Activated T-cell treated with anti-CD3 and anti-CD28 coated beads, Interleukin-2, amount 50 U/mL, for 72 hours (primary cell): ENCODE measurements at places on chromosomes 7 and 10. TPM values are rescaled to one million over a fixed set of nuclear protein-coding genes. Genes with fewer than 3 reads are reported as not detected.

GRCh38 chr7:117476557-117477215, 3.1 kb upstream of the CFTR start:
- no peak for DNase-seq

GRCh38 chr10:32004161-32004591, 52.0 kb downstream of the KIF5B start:
- no peak for DNase-seq

GRCh38 chr7:26374647-26375373, 83.1 kb downstream of the SNX10 start:
- no peak for DNase-seq

DNA sequence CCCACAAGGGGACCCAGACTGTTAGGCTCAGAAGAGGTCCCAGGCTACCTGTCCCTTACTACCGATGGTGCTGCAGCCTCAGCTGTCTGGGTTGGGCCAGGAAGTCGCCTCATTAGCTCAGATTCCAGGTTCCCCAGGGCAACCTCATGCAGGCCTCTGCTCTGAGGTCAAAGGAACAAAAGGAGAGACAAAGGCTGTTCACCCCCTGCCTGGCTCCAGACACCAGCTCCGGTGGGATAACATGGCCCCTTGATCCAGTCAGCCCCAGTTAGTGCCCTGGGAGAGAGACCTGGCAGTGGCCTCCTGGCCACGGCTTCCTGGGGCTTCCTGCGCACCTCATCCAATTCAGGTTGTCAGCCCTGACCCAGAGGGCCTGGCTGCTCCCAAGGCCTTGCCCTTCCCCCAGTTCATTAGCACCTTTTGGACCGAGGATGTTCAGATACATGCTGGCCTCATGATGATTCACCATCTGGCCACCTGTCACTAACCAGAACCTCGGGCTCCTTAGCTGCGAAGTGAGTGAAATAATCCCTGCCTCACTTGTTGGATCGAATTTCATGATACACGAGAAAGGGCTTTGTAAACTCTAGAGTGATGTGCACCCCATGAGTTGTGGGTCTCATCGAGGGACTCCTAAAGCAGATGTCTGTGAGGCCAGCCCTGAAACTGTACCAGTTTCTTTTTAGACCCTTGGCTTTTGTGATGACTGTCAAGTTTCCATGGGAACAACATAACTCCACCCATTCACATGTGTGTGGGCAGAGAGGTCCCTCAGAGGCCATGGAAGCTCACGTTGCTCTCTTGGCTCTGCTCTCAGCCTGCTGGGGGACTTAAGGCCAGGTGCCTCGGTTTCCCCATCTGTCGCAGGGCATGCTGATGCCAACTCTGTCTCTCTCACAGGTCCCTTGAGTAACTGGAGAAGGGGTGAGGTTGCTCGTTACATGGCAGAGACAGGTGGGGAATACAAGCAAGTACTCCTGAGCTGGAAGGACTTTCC, 79.5 kb upstream of the PCBD1 start:
- DNase-seq: peak; percentile 4

GRCh38 chr10:112834751-112835181, 115.3 kb upstream of the TCF7L2 start:
- no peak for DNase-seq

DNA sequence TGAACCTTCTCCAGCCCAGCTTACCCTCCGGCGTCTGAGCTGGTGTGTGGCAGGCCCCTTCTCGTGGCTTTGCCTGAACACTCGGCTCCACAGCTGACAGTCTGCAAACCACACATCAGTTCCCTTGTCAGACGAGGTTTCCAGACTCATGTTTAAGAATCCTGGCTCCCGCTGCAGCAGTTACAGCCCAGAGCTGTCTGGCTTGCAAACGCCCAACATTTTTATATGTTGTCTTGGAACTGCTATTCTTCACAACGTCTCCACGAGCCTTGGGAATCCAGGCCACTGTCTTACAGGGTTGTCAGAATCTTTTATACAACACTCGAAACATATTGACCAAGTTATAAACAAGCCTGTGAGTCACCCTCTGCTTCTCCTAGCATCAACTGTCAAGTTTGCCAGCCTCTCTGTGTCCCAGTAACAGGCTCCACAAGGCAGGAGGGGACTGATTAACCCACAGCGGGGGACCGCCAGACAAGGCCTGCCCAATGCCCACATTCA, 68.1 kb downstream of the TNS3 start:
- no peak for DNase-seq

DNA sequence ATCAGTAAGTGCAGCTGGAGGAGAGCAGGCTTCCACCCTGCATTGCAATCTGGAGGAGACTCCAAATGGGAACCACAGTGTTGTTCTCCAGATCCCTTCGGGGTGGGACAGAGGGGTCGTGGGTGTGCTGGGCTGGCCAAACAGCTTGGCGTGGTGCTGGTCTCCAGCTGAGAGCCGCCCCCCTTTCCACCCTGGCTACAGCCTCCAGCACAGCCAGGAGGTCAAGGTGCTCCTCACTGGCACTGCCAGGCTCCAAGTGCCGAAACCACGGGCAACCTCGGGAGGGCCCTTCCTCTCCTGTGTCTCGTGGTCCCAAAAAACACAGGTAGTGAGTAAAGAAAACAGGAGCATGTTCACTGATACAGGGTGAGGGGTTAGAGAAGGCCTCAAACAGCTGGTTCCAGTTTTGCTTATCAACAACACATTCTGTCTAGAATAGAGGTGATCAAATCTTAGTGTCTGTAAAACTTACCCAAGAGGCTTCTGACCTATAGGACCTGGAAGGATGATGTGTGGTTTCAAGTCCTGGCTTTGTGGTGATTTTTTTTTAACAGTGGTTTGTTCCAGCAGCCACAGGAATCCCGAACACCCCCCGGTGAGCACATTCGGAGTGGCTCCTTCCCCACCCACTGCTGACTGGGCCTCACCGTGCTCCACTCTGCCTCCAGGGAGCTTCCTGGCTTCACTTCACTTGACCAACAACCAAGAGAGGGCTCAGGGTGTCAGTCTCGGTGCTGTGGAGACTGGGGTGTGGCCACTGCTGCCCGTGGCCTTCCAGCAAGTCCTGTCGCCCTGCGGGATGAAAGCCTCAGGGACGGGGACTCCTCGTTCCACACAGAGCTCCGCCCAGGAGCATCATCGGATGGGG, 31.2 kb upstream of the EN2 start:
- DNase-seq: no peak

GRCh38 chr10:100656454-100656853, 88.9 kb upstream of the PAX2 start:
- DNase-seq: peak; percentile 36

DNA sequence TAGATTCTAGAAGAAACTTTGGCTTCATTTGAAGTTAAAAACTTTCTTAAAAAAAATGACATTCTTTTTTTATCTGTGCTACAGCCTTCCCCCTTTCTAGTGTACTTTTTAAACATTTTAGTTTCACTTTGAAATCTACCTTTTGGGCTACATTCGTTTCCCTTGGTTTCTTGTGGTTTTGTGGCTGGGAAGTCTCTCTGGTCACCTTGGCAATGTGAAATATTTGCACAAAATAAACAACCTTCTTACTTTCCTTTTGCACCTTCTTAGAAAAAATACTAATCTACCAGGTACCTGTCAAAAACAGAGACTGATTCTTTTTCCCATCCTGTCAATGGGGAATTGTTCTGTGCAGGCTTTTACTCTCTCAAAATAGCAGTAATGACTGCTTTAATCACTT, 350.2 kb downstream of the GATA3 start:
- peak; percentile 37 for DNase-seq

- no peak for DNase-seq
Observed at GRCh38 chr10:7359356-7359755, 51.5 kb downstream of the SFMBT2 start.

DNA sequence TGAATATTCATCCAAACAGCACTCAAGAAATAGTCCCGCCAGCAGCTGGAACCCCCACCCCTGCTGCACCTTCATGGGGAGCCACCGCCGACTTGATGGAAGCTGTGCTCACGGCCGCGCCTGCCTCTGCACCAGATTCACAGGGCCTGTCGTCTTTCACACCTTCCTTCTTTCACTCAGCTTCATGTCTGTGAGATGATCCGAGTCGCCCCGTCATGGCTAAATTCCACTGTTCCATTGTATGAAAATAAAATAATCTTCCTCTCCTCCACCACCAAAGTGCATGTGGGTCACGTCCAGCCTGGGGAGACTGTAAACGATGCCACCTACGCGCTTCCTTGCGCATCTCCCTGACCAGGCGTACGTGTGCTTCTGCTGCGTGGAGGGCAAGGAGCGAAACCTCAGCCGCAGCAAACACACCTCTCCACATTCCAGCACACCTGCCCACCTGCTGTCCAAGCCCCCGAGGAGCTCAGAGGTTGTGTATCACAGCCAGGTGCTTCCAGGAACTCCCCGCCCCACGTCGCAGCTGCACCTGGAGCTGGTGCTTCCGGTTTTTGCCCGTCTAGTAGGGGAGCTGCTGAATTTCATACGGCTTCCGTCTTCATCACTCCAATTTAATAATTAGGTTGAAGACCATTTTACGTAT, 137.0 kb downstream of the PTPRN2 start:
- DNase-seq: no peak

DNA sequence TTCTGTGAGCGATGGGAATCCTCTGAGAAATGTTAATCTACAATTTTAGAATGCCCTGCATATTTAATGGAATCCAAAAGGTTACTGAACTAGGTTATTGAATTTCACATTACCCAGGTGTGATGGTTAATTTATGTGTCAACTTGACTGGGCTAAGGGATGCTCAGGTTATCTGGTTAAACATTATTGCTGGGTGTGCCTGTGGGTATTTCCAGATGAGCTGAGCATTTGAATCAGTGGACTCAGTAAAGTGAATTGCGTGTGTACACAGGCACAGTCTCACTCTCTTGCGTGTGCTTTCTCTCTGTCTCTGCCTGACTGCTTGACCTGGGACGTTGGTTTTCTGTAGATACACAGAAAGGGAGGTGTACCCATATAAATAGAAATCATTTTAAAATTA, 21.7 kb downstream of the RNF32 start:
- no peak for DNase-seq

GRCh38 chr7:122767339-122767738, 64.6 kb upstream of the RNF148 start:
- no peak for DNase-seq

DNA sequence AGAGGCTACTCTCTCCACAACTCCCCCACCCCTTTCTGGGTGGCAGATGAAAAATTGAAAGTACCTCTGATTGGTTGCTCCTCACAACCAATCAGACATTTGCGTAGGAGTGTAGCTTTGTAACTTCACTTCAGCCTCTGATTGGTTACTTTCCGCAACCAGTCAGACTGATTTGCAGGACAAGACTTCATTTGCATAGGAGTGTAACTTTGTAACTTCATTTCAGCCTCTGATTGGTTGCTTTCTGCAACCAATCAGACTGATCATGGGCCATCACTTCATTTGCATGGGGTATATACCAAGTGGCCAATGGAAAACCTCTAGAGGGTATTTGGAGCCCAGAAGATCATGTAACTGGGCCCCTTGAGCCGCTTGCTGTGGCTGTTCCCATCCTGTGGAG, 25.6 kb downstream of the CDNF start:
- DNase-seq: no peak

DNA sequence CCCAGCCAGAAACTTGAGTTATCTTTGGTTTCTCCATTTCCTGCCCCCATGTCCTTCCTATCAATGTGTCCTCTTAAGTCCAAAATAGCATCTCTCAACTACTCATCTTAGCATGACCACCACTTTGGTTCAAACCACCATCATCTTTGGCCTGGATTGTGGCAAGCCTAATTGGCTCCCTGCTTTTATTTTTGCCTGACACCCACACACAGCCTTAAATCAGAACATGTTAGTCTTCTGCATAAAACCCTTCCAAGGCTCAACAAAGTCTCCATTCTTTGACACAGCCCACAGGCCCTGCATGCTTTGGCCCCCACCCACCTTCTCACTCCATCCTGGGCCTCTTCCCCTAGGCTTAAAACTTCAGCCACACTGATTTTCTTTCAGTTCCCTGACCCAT, 2.0 kb upstream of the TSPAN14 start:
- DNase-seq: no peak

- DNase-seq: no peak
Observed at GRCh38 chr10:126087796-126088505, 191.6 kb downstream of the FANK1 start.

GRCh38 chr7:45863715-45864114, 9.2 kb downstream of the CCDC201 start:
- DNase-seq: no peak

GRCh38 chr7:18225067-18225466, 197.4 kb upstream of the PRPS1L1 start:
- DNase-seq: no peak

DNA sequence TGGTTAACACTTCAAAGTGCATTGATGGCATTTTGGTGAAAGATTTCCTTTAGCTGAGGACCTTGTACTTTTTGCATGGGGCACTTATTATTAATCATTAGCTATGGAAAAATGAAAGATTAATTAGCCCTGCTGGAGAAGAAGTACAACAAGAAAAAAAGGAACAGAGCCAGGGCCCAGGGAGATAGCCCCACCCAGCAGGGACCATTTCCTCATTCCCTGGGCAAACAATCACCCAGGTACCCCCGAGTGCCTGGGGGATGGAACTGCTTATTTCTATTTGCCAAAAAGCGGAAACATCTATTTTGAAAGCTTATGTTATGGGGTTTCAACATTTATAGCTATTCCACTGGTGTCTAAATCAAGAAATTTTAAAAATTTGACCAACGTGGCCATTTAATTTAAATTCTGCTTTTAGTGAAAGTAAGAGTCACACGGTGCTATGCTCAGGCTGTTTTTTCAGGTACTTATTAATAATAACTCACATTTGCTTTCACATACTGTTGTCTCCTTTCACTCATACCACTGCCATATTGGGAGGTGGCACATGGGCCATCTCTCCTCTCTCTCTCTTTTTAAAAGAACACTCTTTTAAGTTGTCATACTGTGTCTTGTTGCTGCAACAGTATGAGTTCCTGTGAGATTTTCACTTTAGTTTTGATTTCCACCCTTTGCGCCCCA, 143.6 kb upstream of the KIF5B start:
- DNase-seq: no peak

GRCh38 chr10:89030791-89031190, 40.2 kb downstream of the FAS start:
- DNase-seq: no peak

- DNase-seq: no peak
Observed at GRCh38 chr7:23894892-23895569, 185.0 kb downstream of the STK31 start.

GRCh38 chr7:44823255-44823781, 24.6 kb downstream of the H2AZ2 start:
- no peak for DNase-seq

DRGX gene
- not detected for total RNA-seq

PTPRN2 gene
- total RNA-seq: 0.72 TPM

PON1 gene
- total RNA-seq: 0.65 TPM

CDNF gene
- 2.9 TPM for total RNA-seq

FAM25G gene
- not detected for total RNA-seq

ANK3 gene
- 51.4 TPM for total RNA-seq

MMRN2 gene
- total RNA-seq: 0.05 TPM

LIPF gene
- not detected for total RNA-seq

STK32C gene
- total RNA-seq: 22.7 TPM

CYP2C8 gene
- total RNA-seq: 0.36 TPM

SUN3 gene
- 0.99 TPM for total RNA-seq

OPN4 gene
- not detected for total RNA-seq

FAM237B gene
- total RNA-seq: not detected

SHLD2 gene
- total RNA-seq: 28.7 TPM

CPVL gene
- 0.51 TPM for total RNA-seq
